ENCODE measurements at places on chromosomes 7 and 10.

GRCh38 chr10:63410633-63411032 lies 55.1 kb downstream of the JMJD1C start:
- no peak for DNase-seq

DNA sequence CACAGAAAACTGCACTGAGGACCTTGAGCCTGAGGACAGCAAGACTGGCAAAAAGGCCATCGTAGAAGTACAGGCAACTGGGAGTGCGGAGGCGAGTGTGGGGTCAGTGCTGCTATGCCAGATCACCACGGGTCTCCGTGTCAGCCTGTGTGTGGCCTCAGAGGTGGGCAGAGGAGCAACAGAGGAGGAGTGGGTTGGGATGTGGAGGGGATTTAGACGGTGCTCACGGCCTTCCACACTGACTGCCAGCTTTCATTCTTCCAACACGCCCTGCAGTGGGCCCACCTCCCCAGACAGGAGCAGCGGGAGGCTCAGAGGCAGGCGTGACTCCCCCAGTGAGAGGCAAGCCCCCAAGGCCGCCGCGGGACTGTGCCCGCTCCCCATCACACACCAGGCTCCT lies 17.0 kb upstream of the ZMIZ1 start:
- no peak for DNase-seq

DNA sequence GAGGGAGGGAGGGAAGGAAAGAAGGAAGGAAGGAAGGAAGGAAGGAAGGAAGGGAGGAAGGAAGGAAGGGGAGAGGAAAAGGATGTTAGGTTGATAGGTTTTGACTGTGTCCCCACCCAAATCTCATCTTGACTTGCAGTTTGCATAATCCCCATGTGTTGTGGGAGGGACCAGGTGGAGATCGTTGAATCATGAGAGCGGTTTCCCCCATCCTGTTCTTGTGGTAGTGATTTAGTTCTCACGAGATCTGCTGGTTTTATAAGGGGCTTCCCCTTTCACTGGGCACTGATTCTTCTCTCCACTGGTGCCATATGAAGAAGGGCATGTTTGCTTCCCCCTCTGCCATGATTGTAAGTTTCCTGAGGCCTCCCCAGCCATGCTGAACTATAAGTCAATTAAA lies 15.1 kb upstream of the NUDCD3 start:
- DNase-seq = no peak

- no peak for DNase-seq
Measured at GRCh38 chr10:27884185-27884641, 114.7 kb downstream of the ODAD2 start.

- no peak for DNase-seq
Measured at GRCh38 chr10:110502851-110503301, 5.2 kb downstream of the DUSP5 start.

DNA sequence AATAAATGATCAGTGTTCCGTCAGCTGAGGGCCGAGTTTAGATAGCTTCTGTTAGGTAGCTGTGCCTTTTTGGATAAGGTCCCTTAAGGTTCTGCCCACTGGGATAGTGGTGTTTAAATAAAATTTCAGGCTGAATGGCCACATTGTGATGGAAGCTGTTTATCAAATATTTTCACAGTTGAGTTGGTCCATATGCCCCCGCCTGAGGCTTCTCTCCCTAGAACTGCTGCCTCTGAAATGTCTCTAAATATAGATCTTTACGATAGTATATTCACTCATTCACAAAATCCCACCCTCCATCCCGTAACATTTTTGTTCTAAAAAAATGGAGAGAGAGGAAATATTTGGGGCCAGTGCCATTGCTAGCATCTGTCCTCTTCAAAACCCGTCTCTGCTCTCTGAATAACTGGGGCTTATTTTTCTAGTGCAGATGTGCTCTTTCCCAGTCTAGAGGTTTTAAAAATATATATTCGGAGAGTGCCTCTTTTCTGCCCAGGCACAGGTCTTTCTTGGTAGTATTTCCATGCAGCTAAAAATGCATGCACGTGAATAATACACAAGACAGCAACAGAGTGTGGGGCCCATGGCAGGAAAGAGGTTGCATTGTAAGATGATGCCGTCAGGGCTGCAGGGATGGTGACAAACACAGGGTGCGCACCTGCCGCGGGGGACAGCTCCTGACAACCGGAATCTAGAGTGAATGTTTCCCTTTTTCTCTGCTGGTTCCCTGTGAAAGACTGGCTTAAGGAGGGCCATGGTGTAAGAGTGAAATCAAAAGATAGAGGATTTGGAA lies 105.4 kb upstream of the BTBD16 start:
- DNase-seq = no peak

- no peak for DNase-seq
Measured at GRCh38 chr10:7233259-7233991, 177.4 kb downstream of the SFMBT2 start.

DNA sequence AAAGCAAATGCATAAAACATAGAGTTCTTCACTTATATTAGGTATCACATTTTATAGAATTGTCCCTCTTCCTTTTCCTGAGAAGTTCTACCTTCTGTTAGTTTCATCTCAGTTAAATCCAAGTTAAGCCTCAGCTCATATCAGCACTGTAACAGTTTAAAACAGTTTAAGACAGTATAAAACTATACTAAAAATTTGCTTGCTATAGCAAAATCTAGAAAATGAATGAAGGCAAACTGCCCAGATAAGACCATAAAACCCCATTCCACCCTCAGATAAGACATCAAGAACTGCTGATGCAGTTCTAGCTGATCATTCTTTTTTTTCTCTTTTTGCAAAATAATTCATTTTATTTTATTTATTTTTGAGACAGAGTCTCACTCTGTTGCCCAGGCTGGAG lies 177.2 kb downstream of the RNF133 start:
- no peak for DNase-seq

DNA sequence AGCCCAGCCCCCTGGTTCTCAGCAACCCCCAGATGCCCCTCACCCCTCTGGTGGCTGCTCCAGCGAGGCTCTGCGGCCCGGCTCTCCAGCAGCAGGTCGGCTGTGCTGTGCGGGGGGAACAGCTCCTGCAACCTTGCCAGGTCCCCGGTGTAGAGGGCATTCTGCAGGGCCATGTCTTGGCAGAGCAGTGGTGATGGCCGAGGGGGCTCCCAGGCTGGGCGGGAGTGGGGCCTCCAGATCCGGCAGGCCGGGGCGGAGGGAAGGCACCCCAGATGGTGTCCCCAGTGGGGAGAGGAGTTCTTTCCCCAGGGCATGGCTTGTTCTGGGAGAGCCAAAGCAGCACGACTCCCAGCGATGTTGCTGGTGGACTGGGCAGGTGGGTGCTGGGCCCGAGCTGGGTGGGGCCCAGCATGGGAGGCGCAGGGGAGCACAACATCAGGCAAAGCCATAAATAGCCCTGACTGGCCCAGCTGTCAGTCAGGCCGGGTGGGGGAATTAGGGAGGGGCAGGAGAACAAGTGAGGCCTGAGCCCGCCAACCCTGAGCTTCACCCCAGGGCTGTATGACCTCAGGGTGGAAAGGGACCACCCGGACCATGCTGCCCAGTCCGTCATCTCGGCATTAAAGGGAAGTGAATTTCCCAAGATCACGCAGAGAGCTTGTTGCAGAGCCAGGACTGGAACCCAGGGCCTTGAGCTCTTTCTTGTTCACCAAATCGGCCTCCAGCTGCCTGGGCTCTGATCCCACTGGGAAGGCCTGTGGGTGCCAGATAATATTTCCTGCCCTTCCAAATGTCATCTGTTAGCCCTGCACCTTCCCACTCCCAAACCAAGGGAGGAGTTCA lies 580 bp upstream of the ASB10 start:
- no peak for DNase-seq

- DNase-seq = no peak
Measured at GRCh38 chr7:16046041-16046440, 359.6 kb upstream of the MEOX2 start.

- no peak for DNase-seq
Measured at GRCh38 chr10:118968482-118968881, 61.0 kb upstream of the NANOS1 start.

GRCh38 chr7:51186531-51186930 lies 130.1 kb downstream of the COBL start:
- DNase-seq = no peak

- no peak for DNase-seq
Measured at GRCh38 chr7:8382004-8382730, 51.2 kb upstream of the NXPH1 start.

- no peak for DNase-seq
Measured at GRCh38 chr7:134854816-134855215, 75.4 kb downstream of the CALD1 start.

GRCh38 chr7:148155000-148155399 lies 435.6 kb upstream of the C7orf33 start:
- no peak for DNase-seq

- no peak for DNase-seq
Measured at GRCh38 chr10:97234400-97234799, 48.6 kb upstream of the SLIT1 start.

DNA sequence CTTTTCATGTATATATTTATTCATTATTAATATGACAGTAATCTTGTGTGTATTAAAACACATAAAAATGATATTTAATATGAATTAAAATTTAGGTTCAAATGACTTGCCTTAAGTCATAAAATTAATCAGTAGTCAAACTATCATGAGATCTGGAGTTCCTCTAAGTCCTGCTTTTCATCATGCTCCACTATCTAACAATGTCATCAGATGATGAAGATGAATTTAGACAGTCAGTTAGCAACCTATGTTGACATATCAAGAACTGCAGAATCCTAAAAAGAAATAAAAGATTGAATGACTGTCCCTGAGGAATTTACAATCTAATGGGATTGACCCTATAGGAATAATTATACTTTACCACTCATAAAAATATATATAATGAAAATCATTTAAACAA lies 7.1 kb downstream of the CABCOCO1 start:
- DNase-seq = no peak

All from stimulated activated CD4-positive, alpha-beta T cell treated with anti-CD3 and anti-CD28 coated beads, Interleukin-15, amount 100 ng/mL, for 1 hour (primary cell).